Uterus (tissue), 4 donors: ENCODE measurements at places on chromosomes 7 and 10. TPM values are rescaled to one million over a fixed set of nuclear protein-coding genes. Genes with fewer than 3 reads are reported as not detected.

STEAP1 gene
- total RNA-seq: 7.2 TPM

GRCh38 chr10:82075605-82076004 is 200.6 kb downstream of the NRG3 start:
- H3K36me3 ChIP-seq: no peaks in the 10 kb centered on the region
- no peaks in the 10 kb centered on the region for H3K27me3 ChIP-seq

DNA sequence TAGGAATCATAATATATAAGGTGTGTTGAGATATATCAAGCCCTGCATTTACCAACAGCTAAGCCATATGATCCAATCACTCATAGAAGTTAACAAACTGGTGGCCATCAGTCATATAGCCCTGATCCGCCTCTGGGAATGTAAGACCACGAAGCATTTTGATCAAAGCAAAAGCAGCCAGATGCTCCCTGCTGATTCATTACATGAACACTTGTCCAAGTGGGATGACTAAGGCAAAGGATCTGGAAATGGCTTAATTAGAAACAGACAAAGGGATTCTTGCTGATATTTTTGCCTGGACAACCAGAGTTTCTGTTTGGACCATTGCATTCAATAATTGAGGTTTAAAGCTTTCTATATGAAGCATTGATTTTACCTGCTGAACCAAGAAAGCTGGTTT is 535.5 kb downstream of the GPAM start:
- H3K27ac ChIP-seq: no peak overlapping the region
- H3K27me3 ChIP-seq: no peaks in the 10 kb centered on the region
- H3K36me3 ChIP-seq: no peaks in the 10 kb centered on the region
- H3K4me3 ChIP-seq: no peak overlapping the region
- no peak for DNase-seq
- no peaks in the 10 kb centered on the region for H3K4me1 ChIP-seq

- DNase-seq: no peak
- no peaks in the 10 kb centered on the region for H3K4me1 ChIP-seq
- no peak overlapping the region for H3K27ac ChIP-seq
- H3K4me3 ChIP-seq: no peak overlapping the region
- no peaks in the 10 kb centered on the region for H3K27me3 ChIP-seq
- no peaks in the 10 kb centered on the region for H3K36me3 ChIP-seq
Observed at GRCh38 chr7:157969995-157970394, 617.6 kb downstream of the PTPRN2 start.

- DNase-seq: no peak
- no peaks in the 10 kb centered on the region for H3K27me3 ChIP-seq
- H3K27ac ChIP-seq: no peak overlapping the region
- H3K4me1 ChIP-seq: no peaks in the 10 kb centered on the region
Observed at GRCh38 chr7:45570797-45571196, 3.4 kb upstream of the ADCY1 start.
